ENCODE measurements at places on chromosomes 7 and 10.

DNA sequence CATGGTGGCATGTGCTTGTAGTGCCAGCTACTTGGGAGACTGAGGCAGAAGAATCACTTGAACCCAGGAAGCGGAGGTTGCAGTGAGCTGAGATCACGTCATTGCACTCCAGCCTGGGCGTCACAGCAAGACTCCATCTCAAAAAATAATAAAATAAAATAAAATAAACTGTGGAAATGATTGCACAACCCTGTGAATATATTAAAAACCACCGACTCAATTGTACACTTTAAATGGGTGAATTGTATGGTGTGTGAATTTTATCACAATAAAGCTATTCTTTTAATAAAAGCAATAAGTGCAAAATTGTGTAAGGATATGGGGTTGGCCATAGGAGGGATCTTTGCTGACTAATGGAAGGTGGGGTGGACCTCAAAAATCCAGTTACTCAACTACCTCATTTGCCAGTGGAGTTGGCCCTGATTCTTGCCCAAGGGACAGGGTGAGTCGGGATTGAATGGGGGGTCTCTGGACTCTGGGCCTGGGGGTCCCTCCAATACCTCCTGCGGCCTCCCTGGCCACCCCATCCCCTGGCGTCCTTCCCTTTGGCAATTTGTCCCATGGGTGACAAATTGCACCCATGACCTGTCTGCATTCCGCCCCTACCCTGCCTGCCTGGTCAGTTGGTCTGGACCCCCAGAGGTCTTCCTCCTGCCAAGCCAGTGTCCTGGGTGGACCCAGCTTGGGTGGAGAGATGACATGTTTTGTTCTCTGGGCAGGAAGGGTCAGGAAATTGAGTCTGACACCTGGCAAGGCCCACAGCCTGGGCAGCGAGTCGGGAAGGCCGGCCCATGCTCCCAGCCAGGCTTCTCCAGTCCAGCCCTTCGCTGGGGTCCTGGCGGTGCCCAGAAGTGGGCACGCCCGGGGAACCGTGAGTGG is 61.7 kb upstream of the ELN start:
- no peak for DNase-seq

DNA sequence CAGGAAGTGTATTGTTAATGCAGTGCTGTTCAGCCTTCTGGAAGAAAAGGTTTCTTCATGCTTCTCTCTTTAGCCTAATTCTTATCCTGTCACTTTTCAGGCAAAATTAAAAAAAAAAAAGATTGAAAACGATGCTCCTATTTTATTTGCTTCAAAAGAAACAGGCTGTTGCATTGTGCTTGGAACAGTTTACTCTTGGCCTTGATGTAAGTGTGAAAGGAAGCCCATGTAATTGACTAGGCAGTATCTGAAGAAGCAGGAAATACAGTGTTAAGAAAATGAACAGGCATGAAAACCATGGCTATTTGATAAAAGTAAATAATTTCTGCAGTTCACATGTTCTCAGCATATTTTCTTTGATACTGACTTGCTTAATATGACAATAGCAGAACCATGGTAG is 40.4 kb upstream of the ATRNL1 start:
- DNase-seq: no peak

GRCh38 chr7:12719141-12719919 is 31.9 kb downstream of the ARL4A start:
- DNase-seq: no peak

- peak; percentile 43 for DNase-seq
Observed at GRCh38 chr7:44103923-44104859, at the start of gene AEBP1. Gene AEBP1 (plus strand): TSS chr7:44104345. CDS start chr7:44104666, 321 bp downstream.

DNA sequence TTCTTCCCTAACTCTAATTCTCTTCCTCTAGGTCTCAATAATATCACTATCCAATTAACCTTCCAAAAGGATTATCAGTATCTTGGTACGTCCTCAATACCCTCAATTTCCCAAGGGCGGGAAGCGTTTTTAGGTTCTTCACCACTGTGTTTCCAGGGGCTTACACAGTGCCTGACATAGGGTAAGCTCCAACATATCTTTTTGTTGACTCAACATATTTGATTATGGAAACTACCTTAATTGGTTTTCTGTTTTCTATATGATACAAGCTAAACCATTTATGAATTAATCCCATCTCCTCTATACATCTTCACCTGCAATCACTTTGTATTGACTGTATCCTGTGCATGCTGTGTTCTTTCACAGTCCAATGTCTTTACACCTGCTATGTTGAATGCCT is 987.3 kb downstream of the GRID1 start:
- DNase-seq: no peak

GRCh38 chr10:3452683-3453361 is 280.2 kb upstream of the PITRM1 start:
- no peak for DNase-seq

DNA sequence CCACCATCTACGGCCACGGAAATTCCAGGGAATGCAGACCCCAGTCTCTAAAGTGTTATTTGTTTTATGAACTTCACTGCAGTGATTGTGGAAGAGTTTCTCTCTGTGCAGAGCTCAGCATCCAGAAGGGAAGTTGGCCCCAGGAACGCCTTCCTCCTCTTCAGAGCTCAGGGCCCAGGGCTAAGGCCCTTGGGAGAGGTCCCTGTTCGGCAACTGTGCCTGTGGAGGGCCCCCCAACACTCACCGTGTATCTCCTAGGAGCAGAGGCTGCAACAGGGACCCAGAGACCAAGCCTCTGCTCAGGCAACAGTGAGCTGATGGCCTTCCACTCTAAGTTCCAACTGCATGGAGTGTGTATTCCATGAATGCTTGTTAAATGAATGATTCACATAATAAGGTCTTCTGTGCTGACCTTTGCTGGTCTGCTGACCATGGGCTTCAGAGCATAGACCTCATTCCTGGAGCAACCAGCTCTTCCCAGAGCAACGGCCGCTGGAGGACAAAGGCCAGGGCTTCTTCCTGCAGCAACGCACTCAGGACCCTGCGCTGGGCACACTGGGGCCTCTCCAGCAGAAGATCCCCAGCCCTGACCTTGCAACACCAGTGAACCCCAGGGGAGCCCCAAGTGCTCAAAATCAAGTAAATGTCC is 7.7 kb downstream of the DIP2C start:
- DNase-seq: no peak

DNA sequence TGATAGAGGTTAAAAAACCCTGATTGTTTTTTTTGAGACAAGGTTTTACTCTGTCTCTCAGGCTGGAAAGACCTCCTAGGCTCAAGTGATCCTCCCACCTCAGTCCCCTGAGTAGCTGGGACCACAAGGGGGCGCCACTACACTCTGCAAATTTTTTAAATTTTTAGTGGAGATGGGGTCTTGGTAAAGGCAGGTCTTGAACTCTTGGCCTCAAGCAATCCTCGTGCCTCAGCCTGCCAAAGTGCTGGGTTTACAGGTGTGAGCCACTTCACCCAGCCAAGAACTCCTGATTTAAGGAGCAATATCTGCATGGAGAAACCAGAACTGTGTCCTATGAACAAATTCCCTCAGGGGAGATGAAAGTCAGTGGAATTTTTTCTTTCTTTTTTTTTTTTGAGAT is 7.3 kb upstream of the KLHDC10 start:
- DNase-seq: peak; percentile 76

GRCh38 chr10:2202401-2202800 is 465.1 kb upstream of the ADARB2 start:
- no peak for DNase-seq

DNA sequence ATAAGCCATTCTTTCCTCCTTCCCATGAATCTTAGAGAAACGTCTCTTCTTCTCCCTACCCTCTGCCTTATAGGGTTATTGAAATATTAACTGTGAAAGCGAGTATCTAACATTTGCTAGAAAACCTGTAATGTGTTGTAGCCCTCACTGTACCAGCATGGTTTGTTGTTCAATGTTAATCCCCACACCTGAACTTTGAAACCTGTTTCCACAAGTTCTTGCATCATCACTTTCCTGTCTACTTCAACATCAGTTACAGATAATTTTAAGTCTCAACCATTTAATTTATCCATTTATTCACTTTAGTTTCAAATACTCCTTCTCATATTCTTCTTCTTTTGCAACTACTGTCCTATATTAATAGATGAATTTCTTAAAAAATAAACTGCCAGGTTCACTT is 148.2 kb downstream of the ETV1 start:
- DNase-seq: no peak

GRCh38 chr10:131093795-131094366 is 217.6 kb downstream of the TCERG1L start:
- DNase-seq: no peak

DNA sequence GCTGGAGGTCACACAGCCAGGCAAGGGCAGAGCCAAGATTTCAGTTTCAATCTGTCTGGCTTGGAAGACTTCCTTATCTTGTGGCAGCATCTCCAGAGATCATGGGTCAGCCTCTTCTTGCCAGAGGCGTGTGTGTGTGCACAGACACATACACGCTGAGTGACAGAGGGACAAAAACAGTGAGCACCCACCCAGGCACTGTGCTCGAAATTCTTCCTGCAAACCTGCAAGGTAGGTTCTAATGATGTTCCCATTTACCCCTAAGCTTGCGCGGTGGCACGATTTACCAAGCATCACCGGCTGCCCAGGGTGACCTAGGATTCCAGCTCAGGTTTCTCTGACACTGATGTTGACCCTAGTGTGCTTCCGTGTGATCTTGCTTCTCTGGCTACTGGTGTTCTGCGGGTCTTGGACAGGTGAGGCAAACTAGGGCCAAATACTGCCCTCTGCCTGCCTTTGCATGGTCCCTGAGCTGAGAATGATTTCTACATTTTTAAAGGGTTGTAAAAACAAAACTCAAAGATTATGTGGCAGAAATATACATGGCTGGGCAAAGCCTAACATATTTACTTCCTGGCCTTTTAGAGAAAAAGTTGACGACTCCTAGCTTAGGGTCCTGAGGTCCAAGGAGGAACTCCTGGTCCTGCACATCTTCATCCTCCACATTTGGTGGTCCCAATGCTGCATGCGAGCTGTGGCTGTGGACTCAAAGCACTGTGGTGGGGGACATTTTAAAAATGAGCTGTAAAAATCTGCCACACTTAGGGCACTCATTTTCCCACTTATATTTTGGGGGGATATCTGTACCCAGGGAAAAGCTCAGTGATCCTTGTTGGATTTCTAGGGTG is 268.5 kb downstream of the RPS24 start:
- no peak for DNase-seq

- no peak for DNase-seq
Observed at GRCh38 chr7:3991731-3992231, 690.3 kb upstream of the FOXK1 start.

- no peak for DNase-seq
Observed at GRCh38 chr7:128889121-128889520, 21.4 kb downstream of the KCP start.

GRCh38 chr7:35384761-35385700 is 131.1 kb upstream of the TBX20 start:
- DNase-seq: no peak

GRCh38 chr10:74738052-74738451 is 88.3 kb upstream of the KAT6B start:
- DNase-seq: no peak

DNA sequence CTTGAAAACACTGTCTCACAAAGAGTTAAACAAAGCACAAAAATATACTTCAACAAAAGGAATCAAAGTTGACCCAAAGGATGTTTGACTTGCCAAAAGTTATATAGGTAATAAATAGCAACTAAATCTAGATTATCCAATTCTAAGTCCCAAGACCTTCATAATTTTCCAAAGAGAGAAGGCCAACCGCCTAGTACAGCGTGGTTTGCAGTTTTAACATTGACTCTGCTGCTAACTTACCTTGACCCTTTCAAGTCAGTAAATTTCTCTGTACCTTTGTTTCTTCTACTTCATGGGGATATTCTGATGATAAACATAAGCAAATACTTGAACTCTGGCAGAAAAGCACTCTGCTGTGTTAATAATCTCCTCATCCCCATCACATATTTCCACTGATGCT is 1.9 kb upstream of the GPR22 start:
- no peak for DNase-seq

GRCh38 chr7:101174322-101174854 is 5.7 kb downstream of the NAT16 start:
- no peak for DNase-seq

GRCh38 chr7:93016681-93017381 is 100.9 kb downstream of the SAMD9 start:
- no peak for DNase-seq

DNA sequence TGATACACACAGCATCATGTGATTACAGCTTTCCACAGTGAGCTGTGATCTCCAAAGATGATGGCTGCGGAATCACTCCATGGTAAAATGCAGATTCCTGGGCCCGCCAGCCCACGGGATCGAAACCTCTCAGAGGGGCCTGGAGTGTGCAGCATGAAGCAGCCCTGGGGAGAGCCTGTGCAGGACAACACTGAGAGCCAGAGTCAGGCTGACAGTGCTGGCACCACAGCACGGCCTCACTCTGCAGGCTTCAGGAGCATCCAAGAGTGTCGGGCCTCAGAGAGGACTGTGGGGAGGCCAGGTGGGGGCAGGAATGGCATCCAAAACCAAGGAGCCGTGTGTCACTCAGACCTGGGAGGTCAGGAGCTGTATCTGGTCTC is 533.4 kb downstream of the TCERG1L start:
- DNase-seq: no peak

GRCh38 chr10:100009283-100009792 is 409 bp downstream of the DNMBP start:
- DNase-seq: no peak

DNA sequence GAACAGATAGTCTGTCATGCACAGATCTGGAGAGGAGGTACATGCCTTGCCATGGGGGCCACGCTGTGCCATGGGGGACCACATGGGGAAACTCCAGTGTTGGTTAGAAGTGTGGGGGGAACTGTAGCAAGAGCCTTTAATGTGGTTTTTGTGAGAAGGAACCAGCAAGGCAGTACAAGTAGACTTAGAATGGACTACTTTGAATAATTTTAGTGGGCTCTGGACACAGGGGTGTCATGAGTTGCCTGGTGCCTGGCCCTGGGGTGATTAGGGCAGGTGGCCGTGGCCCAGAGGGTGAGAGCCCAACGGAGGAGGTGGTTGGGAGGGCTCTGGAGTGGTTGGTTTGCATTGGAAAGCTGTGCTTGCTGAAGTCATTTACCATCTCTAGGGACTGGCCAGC is 77.2 kb downstream of the CXCL12 start:
- no peak for DNase-seq

- DNase-seq: peak; percentile 82
Observed at GRCh38 chr7:150898475-150899011, 46.2 kb downstream of the AOC1 start.

- no peak for DNase-seq
Observed at GRCh38 chr10:44899450-44900080, 11.6 kb upstream of the TMEM72 start.

- no peak for DNase-seq
Observed at GRCh38 chr7:37338966-37339365, 109.7 kb downstream of the ELMO1 start.

GRCh38 chr10:3904419-3904960 is 119.5 kb upstream of the KLF6 start:
- no peak for DNase-seq

DNA sequence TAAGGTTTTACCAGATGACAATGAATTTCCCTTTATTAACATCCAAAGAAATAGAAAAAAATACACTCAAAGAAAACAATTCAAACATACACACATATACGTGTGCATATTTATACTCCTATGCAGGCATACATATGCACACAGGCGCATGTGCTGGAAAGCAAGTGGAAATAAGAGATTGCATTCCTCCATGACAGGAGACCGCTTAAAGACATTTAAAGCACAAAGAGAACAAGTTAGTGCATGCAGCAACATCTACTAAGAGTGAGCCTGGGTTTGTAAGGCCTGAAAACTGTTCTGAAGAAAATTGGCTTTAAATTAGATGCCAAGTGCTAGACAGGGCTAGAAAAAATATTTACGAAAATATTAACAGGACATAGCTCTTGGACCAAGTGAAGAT is 40.1 kb upstream of the PPP1R17 start:
- DNase-seq: no peak

GRCh38 chr10:123621492-123621891 is 44.7 kb upstream of the GPR26 start:
- DNase-seq: no peak

- DNase-seq: no peak
Observed at GRCh38 chr10:4670737-4671136, 155.3 kb upstream of the AKR1E2 start.

Measured in stimulated activated CD4-positive, alpha-beta T cell treated with anti-CD3 and anti-CD28 coated beads, Interleukin-4, amount 100 ng/mL, for 1 hour (primary cell).